ENCODE measurements at places on chromosomes 7 and 10.

DNA sequence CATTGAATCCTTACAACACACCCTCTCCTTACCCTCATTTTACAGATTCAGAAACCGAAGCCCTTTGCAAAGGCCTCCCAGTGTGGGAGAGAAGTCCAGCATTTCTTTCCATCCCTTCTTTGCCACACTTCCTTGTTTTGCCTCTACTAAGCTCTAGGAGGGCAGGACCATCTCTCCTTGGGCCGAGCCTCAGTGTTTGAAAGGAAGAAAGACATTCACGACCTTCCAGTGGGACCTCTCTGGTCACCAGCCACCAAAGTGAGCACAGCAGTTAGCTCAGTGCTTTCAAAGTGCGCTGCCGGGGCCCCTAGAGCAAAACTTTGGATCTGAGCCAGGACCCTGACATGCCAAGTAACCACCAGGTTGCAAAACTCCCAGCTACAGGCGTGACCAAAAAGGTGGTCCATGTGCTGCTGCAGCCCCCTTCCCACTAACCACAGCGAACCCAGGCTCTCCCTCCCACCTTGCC, 12.4 kb downstream of the CTBP2 start:
- DNase-seq = no peak

GRCh38 chr7:129665013-129665401, 53.5 kb downstream of the NRF1 start:
- no peak for DNase-seq

DNA sequence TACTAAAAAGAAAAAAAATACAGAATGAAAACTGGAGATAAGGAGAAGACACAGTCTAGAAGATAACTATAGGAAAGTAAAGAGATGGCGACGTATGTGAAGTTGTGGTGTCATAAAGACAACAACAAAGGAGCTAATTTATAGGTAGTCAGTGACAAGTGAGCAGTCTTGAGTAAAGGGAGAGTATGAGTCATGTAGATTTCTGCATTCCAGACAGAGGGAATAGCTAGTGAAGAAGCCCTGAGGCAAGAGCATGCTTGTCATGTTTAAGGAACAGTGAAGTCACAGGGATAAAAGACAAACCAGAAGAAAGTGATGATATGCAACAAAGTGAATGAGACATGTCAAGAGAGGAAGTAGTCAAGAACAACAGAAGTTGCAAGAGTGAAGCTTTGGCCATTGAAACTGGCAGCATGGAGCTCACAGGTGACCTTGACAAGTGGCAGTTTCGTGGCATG, 2.3 kb upstream of the MIOS start:
- DNase-seq = no peak

GRCh38 chr7:2896131-2896530, 52.0 kb upstream of the GNA12 start:
- no peak for DNase-seq

DNA sequence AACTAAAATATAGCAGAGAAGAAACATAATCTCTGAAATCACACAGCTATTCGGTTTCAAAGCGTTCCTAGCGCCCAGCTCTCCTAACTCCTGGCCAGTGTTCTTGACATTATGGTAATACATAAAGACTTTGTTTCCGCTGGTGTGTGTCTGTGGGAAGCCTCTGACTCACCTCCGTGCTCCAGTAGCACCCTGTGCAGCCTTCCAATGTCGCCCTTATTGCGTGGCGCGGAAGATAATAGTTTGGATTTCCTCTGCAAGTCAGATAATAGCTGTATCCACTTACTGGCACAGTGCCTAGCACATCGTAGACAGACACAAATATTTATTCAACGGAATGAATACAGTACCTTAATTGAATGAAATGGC, 570 bp downstream of the BMS1 start:
- no peak for DNase-seq

GRCh38 chr7:601595-602340, 82.1 kb upstream of the PDGFA start:
- peak; percentile 65 for DNase-seq

DNA sequence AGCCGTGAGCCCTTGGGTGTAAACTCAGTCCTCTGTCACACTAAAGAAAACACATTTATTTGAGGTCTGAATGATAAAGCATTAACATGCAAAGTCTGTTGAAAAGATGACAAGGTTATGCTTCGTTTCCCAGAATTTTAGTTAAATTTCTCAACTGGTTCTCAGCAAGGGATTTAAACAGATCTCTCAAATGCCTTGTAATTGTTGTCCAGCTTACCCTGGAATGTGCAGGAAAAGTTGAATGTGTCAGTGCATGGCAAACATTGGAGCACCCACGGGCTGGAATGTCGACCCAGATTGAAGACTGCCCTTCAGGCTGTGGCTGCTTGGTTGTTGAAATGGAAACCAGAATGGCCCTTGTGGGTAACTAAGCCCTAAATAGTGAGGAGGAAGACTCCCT, 191.8 kb downstream of the TRIL start:
- DNase-seq = no peak

GRCh38 chr7:22295402-22296264, 61.3 kb downstream of the RAPGEF5 start:
- no peak for DNase-seq

- DNase-seq = no peak
Observed at GRCh38 chr7:150972741-150973140, 5.4 kb downstream of the KCNH2 start.

DNA sequence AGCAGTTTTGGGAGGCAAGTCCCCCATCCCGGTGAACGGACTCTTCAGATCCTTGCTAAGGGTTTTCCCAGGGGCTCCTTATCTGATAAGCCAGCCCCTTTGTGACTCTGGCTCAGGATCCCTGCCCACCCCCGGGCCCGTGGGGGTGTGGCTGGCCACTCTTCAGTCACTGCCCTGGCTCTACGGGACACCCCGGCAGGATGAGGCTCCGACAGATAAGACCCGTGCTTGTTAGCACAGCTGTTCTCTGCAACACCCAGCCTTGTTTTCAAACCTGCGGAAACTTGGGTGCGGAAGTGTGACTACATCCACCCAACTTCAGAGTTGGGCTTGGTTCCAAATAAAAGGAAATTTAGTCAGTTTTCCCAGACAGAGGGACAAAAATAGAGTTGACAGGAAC, 66.7 kb upstream of the PODXL start:
- no peak for DNase-seq

DNA sequence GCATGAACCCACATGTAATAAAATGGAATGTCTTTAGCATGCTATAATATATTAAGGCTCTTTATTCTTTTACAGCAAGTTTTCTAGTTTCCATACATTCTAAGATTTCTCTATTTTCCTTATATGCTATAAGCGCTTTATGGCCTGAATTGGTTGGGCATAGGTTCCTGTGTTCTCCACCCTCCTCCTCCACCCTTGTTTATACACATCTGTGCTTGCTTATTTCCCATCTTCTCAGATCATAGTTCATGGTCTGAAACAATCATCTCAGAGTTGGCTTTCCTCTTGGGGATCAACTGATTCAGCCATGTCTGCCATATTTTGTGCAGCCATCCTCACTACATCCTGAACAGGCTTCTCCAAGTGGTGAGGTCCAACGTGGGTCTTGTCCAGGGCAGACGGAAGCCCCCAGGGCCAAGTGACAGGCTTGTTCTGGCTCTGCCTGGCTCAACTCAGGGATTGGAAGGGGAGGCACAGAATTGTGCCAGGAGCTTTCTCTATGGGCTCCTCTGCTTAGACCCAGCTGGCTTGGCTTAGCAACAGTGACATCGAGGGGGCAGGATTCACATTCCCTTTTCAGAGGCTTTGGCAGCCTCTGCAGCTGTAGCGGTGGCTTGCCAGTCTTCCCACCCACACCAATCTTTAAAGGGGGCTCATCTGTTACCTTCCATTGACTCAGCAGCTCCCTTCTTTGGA, 327.3 kb downstream of the PTEN start:
- no peak for DNase-seq

DNA sequence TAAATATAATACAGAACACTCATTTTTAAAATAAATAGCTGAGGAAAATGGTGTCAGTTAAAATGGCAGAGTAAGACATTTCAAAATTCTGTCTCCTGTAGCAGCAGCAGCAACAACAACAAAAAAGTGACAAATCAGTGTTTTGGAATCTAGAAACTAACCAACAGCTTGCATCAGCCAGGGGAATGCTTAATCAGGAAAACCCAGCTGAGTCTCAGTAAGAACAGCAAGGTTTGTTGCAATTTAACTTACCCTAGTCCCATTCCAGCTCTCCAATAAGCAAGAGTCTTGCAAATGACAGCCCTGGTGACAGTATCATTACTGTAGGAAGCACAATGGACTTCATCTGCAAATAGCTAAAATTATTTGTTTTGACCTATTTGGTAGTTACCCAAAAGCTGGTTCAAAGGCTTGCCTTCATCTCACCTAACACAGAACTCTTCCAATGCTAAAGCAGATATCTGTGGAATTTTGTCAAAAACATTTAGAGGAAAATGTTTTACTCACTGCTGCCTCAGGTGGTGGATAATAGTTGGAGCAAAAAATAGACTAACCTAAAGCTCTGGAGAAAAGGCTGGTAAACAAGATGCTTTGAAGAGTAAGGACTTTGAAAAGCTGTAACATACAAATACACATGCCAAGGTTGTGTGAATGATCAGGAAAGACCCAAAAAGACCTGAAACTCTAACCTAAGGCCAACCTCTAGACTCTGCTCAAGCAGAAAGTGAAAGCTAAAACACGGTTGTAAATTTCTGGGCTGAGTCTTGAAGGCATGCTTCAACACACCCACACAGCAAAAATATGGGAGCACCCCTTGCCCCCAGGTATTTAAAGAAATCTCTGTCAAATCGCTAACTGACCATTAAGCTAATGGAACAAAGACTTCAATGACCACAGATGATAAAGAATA, 9.9 kb upstream of the ARHGAP22 start:
- no peak for DNase-seq

DNA sequence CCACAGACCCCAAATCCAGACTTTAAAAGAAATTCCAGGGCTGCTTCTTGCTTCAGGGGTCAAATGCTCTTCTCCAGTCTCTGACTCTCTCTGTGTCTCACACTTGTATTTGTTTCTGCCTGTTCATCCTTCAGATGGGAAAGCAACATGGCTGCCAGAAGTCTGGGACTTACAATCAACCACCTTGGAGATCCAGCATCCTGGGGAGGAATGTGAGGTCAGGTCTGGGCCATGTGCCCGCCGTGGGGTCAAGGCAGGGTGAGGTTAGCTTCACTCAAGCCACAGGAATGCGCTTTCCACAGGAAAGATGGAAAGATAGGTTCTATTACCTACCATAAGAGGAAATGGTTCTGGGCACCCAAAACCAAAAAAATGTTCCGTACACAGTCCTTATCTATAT, 34.3 kb upstream of the NPVF start:
- DNase-seq = no peak

DNA sequence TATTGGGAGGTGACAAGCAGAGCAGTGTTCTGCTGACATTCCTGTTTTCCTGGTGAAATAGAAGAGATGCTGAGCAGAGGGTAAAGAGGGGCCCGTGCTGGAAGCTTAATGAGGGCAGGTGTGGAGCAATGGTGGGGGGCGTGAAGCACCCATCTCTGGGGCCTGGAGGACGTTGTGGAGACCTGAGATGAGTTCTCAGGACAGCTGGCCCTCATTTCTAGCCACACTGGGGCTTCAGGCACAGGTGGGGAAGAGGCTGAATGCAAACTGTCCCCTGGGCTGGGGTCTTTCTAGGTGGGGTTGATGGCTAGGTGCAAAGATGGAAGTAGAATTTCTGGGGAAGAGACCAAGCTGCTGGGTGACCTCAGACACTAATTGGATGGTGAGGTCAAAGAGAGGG, 274.2 kb upstream of the TCERG1L start:
- no peak for DNase-seq

DNA sequence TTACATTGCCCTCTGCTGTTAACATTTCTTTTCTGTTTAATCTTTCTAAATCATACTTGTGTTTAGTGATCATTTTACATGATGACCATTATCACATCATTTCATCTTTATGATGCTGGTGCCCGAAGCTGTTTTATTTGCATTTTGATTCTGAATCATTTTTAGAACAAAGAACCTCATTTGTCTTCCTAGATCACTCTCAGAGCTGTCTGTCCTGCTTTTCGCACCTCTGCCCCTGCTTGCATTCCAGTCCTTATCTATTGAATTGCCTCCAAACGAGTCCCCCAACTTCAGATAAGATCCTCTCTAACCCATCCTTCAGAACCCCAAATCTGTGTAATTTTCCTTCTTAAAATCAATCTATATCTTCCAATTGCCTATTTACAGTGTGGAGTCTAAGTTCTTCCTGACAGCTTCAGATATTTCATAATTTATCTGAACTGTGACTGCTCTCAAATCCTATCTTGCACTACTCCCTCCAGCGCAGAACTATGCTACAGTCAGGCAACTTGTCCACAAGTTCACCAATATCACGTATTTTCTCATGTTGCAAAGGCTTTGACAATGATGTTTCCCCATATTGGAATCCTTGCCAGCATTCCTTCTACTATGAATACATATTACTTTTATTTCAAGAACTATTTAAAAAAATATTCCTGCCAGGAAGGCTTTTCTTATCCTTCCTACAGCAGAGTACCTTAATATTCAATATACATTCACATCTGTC, 346.5 kb upstream of the CACNA2D1 start:
- no peak for DNase-seq

GRCh38 chr10:34996843-34997242, 93.3 kb downstream of the CUL2 start:
- no peak for DNase-seq

- no peak for DNase-seq
Observed at GRCh38 chr7:64308016-64308270, 5.8 kb upstream of the ZNF736 start.

- DNase-seq = no peak
Observed at GRCh38 chr10:87656431-87657072, 3.1 kb upstream of the PAPSS2 start.

DNA sequence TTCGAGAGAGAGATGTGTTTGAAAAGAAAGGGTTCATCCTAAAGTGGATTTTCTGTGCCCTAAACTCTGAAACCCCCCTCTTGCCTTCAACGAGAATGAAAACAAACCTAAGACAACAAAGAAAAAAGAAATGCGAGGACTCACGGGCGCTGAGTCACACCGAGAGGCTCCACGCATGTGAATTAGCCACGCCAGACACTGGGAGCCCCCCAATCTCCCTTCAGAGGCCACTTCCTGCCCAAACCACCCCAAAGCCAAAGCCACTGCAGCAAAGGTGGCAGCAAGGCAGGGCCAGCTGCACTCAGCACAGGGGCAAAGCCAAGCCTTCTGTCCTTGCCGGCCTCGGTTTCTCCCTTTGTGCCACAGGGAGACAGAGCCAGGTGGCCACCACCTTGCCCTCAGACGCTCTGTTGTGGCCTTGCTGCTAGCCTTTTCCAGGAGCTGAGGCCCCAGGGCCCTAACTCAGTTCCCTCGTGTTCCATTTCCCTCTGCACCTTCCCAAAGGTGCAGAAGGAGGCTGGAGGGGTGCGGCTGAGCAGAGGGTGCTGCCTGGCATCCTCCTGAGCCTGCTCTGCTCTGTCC, 93.3 kb downstream of the FAM53B start:
- no peak for DNase-seq

DNA sequence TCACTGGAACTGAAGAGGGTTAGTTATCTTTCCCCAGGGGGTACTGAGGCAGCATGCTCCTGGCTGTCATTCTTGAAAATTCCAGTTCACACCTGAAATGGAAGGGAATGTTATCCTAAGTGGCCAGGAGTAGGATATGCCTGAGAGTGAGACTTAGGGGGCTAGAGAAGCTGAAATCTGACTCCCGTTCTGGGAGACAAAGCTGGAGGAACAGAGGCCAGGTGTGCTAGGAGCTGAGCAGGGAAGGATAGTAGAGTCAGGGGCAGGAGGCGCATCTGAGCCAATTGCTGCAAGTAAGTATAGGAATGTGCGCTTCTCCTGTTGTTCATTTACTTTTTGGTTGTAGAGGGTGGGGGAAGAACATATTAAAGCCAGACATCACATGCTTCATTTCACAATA, 58.1 kb upstream of the KIAA1217 start:
- DNase-seq = no peak

- no peak for DNase-seq
Observed at GRCh38 chr7:122643250-122643649, 55.7 kb downstream of the RNF133 start.

- DNase-seq = peak; percentile 73
Observed at GRCh38 chr7:25093268-25093826, 31.7 kb downstream of the CYCS start.
